Foreskin keratinocyte (primary cell): ENCODE measurements at places on chromosomes 16 and 17. TPM values are rescaled to one million over a fixed set of nuclear protein-coding genes. Genes with fewer than 3 reads are reported as not detected.

GRCh38 chr17:42113293-42114069, 967 bp upstream of the DHX58 start:
- DNase-seq = no peak

Gene CCL4
- polyA plus RNA-seq = not detected in 2 replicates

- DNase-seq = no peak
Measured at GRCh38 chr16:70659953-70660671, 13.8 kb downstream of the IL34 start.

DNA sequence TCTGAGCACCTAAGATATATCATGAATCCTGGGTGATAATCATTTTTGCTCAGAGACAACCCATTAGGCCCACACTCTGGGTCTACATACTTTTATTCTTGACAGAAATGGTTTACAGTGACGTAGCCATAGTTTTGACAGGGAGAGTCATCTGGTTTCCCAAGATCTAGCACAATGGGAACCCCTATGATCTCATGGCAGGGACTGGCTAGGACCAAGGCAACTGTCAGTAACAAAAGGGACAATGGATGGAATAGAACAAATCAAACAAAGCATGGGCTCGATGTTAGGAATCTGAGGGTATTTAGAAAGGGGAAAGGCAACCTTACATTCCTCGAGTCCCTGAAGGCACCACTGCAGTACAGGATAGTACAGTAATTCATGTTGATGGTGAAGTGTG, 20.5 kb downstream of the CFAP97D1 start:
- DNase-seq = no peak

GRCh38 chr16:66946974-66947301, 11.6 kb downstream of the CES2 start:
- no peak for DNase-seq

- DNase-seq = peak; percentile 54
Measured at GRCh38 chr16:31333686-31334649, 21.0 kb upstream of the ITGAX start.

- DNase-seq = no peak
Measured at GRCh38 chr17:80671825-80672110, 127.1 kb downstream of the RPTOR start.

Gene TNK1
- polyA plus RNA-seq = 6.5 and 9.3 TPM in 2 replicates

- DNase-seq = no peak
Measured at GRCh38 chr17:49986396-49987289, 8.4 kb downstream of the DLX3 start.

DNA sequence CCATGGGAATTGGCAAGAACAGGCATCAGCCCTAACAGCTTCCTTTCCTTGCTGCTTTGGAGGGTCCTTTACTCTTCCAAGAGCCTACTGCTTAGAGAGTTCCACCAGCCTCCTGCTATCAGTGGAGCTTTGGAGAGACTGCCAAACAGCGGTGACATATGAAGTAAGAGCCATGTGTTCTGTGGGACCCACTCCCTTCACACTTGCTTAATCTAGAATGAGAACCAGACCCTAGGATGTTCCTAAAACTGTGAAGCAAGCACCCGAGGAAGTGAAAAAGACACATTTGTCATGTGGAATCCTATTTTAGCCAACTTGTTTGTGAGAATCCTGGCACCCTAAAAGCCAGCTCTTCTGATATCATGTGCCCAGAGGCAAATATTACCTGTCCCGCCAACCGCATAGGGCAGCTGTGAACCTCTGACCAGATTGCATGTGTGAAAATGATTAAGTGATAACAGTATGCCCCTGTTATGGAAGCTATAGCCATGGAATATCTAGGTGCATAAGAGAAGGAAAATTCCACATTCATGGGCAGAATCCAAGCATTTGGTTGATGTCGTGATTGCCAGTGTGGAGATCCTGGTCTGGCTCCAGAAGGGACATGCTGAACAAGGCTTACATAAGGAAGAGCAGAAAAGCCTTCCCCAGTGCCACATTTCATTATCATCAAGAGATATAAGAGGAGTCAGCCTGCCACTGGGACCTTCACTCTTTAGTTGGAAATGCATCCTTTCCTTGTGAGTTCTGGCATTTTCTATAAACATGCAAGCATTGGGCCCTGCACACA, 18.7 kb downstream of the RCVRN start:
- no peak for DNase-seq

Gene LRRC46
- 0.60 and 0.76 TPM in 2 replicates for polyA plus RNA-seq

- no peak for DNase-seq
Measured at GRCh38 chr17:82180776-82181528, 31.7 kb downstream of the CCDC57 start.

GRCh38 chr16:2507052-2507659, 6.6 kb upstream of the ATP6V0C start:
- no peak for DNase-seq

DNA sequence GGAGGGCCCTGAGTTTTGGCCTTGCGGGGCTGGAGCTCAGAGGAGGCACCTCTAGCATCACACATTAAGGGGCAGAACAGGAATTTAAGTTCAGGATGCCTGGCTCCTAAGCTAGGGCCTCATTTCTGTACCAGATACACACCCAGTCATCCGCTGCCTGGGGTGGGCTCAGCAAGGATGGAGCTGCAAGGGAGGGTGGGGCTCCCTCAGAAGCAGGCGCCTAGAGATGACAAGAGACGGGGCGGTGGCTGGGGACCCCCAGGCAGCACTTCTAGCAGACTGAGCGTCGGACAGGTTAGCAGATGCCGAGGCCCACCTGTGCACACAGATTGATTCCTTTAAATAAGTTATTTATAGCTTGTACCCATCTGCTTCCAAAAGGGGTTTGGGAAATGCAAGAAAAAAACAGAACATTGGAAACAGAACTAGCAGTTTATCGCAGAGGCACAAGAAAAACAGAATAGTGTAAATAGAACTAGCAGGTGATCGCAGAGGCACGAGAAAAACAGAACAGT, 47.6 kb upstream of the CBFA2T3 start:
- DNase-seq = no peak

Gene SBK1
- polyA plus RNA-seq = 0.14 and 0.15 TPM in 2 replicates

Gene ACSM2A
- polyA plus RNA-seq = not detected in 2 replicates

GRCh38 chr17:5262416-5262991, 19.6 kb upstream of the RABEP1 start:
- DNase-seq = no peak

DNA sequence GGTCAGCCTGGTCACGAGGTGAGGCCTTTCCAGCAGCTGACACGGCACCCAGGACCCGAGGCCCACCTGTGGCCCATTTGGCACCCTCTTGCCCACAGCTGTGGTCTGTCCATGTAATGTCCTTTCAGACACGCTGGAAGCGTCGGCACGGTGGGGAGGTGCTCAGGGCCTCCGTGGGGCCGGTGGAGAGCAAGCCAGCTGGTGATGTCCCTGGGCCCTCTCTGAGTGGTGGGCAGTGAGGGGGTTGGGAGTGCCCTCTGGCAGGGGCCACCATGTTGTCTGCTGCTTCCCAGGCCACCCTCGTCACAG, 97.3 kb upstream of the ZNF469 start:
- no peak for DNase-seq

DNA sequence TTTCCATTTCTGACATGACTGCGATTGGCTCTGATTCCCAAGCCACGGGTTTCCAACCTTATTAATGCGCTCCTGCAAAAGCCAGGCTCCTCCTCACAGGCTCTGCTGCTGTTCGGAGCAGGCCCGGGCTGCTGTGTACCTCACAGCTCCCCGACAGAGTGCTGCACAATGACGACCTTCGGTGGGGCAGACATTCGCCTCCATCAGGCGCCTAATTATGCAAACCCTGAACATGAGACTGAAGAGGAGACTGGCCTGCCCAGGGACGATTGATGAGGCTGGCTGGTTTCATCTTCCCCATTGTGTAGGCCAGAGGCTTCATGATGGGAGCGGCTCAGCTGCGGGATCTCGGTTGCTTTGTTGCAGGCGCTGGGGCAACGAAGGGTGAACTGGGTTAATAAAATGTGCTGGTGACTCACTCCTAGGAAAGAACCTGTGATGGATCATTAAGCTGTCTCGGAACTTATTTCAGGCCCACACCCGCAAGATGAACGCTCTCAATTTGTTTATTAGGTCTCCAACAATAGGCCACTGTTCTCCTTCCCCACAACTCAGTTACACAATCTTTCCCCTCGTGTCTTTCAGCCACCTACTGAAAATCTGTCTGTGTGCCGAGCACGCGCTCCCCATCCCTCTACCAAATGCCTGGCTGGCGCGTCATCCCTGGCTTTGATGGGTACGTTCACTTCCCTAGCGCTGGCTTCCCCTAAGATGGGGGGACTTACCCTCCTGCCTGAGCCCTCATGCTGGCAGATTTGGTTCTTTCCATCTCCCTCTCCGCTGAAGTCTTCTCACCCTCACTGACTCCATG, 27.2 kb upstream of the TOB1 start:
- peak; percentile 92 for DNase-seq

Gene HOXB7
- 0.37 and 0.81 TPM in 2 replicates for polyA plus RNA-seq

Gene ACSM3
- polyA plus RNA-seq = 0.18 and 0.40 TPM in 2 replicates

- peak; percentile 84 for DNase-seq
Measured at GRCh38 chr17:53032861-53033271, 789.9 kb upstream of the KIF2B start.

DNA sequence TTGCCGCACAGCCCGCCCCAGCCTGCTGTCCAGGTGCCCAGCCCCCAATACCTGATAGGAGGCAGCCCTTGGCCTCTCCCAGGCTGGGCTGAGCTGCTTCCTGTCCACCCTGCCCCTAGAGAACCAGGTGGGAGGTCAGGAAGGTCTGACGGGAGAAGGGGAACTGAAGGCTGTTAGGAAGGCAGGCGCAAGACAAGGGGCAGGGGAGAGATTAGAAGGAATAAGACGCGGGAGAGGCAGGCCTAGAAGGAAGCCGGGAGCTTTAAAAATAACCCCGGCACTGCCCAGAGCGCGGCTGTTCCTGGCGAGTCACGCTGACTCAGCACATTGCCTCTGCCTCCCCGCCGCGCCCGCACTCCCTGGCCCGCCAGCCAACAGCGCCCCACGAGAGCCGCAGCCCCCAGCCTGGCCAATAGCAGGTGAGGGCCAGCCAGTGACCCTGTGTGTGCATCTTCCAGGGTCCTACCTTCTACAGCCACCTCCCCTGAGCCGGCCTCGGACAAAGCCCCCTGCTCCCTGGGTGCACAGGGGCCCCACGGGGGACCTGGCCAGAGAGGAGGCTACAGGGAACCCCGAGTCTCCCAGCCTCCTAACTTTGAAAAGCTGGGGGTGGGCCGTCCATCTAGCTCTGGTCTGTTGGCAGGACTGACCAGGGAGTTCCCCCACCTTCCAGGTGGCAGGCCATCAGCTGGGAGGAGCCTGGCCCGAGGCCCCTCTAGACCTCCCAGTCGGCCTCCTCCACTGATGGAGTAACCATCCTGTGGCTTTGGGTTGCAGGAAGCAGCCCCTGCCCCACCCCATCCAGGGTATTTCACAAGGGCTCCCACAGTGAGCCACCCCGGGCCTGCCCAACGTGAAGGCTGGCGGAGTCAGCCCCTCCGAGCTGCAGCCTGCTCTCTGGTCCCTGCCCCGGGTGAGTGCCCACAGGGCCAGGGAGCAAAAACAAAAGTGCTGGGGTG, 4.0 kb downstream of the MAFG start:
- DNase-seq = peak; percentile 51

Gene ZSCAN10
- polyA plus RNA-seq = not detected in 2 replicates

GRCh38 chr17:903691-904481, 75.7 kb downstream of the NXN start:
- DNase-seq = peak; percentile 92

DNA sequence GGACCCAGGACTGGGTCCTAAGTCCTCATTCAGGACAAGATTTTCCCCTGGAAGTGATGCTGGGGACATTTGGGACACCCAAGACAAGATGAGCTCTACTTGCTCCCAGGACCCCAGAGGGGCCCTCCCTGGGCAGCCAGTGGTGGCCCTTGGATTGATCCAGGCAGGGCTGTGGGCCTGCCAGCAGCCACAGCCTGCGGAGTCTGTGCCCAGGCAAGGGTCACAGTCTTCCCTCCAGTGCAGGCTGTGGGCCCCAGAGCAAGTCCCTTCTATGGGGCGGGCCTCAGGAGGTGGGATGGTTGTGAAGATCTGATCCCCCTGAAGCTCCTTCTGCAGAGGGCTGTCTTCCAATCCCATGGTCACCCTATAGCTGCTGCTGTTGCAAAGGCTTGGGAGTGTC, 12.6 kb downstream of the CA7 start:
- DNase-seq = no peak

Gene SYNGR3
- 2.1 and 2.6 TPM in 2 replicates for polyA plus RNA-seq

- peak; percentile 52 for DNase-seq
Measured at GRCh38 chr16:74468807-74469525, 47.7 kb upstream of the CLEC18B start.

Gene MPG
- polyA plus RNA-seq = 76.2 and 105 TPM in 2 replicates

DNA sequence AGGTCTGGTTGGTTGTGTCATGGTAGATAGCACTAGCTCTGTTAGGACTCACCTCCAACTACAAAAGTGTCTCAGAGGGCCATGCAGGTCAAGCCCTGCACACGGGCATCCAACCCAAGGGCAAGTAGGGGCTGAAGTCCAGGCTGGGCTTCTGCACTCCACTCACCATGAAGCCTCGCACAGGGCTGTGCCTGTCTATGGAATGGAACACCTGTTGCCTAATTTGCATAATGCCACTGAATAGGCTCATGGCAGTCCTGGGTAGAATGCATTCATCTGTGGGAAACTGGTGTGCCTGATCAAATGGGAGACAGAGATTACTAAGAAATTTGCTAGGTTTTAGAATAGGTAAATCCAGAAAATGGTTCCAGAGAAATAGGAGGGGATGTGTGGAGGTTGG, 8.0 kb upstream of the AKAP1 start:
- DNase-seq = no peak

DNA sequence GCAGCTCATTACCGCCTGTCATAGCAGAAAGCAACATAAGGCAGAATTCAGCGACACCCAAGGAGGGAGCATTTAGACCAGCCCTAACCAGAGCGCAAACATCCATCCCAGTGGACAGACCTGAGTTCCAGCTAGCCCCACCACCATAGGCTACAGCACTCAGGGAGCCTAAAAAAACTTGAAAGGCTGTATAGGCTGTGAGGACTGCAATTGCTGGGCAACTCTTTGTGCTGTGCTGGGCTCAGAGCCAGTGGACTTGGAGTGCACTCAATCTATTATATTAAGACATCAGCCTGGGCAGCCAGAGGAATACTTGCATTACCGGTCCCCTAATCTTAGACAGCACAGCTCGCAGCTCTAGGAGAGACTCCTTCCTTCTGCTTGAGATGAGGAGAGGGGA, 207.3 kb downstream of the KIF2B start:
- DNase-seq = no peak

Gene APOH
- polyA plus RNA-seq = not detected in 2 replicates
